ENCODE measurements at places on chromosomes 6 and 20.

DNA sequence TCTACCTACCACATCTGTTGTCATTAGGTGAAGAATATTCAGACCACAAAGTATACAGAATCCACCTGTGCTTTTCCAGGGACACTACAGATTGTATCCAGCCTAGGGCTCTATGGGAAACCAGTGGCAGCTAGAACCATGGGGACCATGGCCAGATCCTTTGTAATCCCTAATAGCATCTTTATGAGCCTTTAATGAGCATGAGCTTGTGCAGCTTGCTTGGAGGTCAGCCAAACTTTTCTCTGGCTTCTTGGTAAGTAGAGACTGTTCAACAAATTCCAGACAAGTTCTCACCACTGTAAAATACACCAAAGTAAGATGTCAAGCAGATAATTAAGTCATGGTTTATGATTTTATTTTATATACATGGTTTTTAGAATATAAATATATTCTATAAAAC, 301.6 kb upstream of the ADGRB3 start:
- DNase-seq: no peak

DNA sequence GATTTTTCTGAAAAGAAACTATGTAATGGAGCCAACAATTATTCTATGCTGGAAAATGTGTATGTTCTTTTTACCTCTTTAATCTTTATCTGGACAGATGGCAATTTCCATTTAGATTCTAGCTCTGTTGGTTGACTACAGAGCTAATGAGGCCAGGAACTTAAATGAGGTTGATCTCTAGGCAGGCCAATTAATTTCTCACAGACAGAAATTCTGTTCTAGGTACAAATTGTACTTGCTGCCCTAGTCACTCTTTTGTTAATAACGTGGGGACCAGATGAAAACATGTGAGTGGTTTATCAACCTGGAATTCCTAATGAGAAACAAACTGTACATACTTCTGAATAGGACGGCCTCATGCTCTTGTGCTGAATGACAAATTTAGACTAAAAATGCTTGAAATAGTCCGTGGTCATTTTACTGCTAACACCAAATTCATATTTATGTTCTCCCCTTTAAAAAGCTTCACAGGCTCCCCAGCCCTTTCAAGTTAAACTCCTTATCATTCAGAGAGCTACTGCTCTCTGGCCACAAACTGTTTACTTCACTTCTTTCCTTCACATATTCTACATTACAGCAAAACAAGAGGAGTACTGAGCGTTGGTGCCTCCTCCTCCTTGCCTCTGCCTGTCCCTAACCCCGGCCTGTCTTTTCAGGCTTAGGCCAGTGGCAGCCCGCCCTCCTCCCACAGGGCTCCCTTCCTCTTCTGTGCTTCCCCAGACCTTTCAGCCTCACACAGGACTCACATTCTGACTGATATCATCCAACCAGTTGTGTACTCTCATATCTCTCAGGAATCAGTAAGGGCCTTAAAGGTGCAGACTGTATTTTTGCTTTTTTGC, 41.4 kb downstream of the DTNBP1 start:
- no peak for DNase-seq

GRCh38 chr6:4906293-4907276, 97.3 kb downstream of the RPP40 start:
- DNase-seq: no peak

DNA sequence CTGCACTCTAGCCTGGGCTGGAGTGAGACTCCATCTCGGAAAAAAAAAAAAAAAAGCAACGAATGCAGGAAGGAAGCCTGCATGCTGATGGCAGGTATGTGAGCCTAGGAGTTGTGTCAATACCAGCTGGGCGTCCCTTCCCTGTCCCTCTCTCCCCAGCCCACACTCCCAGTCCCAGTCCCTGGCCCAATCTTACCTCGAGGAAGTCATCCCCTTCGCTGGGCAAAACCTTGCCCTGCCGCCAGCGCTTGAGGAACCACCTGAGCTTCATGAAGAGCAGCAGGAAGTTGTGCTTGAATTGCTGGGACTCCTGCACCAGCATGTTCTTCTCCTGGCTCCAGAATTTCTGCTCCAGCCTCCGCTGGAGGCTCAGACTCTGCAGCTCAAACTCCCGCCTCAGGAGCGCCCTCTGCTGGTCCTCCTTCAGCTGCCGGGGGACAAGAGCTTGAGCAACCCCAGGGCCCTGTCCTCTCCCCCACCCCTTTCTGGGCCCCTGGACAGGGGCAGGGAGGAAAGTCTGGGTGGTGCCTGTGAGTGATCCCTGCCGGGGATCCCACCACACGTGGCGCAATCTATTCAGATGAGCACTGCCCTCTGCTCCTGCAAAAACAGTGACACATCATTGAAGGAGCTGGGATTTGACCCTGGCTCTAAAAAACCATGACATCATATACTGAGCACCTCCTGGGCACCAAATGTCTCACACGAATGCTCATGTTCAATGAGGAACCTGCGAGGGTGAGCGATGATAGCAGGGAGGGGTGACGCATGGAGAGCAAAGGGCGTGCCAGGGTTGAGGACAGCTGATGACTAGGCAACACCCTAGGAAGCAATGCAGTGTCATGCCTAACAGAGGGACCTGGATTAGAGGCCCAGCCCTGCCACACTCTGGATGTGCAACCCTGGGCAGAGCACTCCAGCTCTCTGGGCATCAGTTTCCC, 35.0 kb upstream of the DSN1 start:
- peak; percentile 78 for DNase-seq

DNA sequence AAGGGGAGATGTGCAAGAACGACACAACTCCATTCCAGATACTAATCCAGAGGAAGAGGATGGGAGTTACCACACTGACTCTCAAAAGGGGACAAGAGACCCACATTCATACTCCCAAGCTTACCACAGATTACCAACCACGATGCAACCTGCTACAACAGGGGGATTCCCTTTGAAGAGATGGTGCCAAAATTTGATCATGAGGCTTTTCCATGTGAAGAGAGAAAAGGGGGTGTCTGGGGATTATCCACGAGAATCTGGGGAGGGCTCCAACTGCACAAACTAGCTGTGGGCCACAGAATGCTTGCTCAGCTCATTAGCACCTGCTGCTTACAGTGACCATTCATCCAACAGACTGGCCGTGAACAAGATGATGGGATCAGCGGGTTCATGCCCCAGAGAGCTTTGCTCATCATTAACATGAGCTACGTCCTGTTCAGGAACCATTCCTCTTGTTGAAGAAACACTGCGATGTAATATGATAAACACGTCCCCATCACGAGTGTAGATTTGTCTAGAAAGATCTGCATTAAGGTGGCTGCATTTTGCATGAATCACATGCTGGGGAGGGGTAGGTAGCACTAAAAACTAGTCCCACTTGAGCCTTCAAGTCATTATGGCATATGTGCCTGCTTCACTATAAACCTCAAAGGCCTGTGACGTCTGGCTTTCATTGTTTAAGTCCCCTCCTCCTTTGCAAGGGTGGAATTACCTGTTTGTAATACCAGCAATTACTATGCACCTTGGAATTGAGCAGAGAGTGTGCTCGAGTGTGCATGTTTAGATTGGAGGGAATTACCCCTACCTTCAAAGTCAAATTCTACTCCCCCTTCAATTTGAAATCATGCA, 4.0 kb downstream of the PLAGL2 start:
- no peak for DNase-seq

GRCh38 chr6:168791917-168792316, 350.9 kb downstream of the SMOC2 start:
- DNase-seq: no peak
